ENCODE measurements at places on chromosomes 7 and 10. TPM values are rescaled to one million over a fixed set of nuclear protein-coding genes. Genes with fewer than 3 reads are reported as not detected.

DNA sequence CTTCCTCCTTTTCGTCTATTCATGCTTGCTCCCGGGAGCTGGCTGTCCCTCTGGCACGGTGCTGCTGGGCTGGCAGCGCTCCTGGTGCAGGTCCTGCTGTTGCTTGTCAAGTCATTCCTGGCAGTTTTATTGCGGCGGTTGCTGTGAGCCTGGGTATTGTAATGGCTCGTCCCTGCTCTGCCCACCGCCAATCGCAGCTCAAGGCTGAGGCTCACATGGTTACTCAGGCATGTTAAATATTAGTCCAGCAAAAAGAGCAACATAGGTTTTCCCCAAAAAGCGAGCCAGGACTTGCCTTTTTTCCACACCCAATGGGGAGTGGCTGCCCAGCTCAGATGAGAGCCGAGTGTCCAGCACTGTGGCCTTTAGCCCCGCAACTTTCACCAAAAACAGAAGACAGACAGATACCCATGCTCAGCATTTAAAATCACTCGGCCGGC, 492.9 kb upstream of the FOXK1 start:
- H3K36me3 ChIP-seq, result no peaks in the 10 kb centered on the region
- no peaks in the 10 kb centered on the region for H3K27me3 ChIP-seq
- H3K4me3 ChIP-seq, result no peak overlapping the region
- H3K27ac ChIP-seq, result peak overlapping the region; percentile 46
- peak; percentile 90 for DNase-seq
- H3K4me1 ChIP-seq, result peaks cover 46% of the 10 kb centered on the region

DNA sequence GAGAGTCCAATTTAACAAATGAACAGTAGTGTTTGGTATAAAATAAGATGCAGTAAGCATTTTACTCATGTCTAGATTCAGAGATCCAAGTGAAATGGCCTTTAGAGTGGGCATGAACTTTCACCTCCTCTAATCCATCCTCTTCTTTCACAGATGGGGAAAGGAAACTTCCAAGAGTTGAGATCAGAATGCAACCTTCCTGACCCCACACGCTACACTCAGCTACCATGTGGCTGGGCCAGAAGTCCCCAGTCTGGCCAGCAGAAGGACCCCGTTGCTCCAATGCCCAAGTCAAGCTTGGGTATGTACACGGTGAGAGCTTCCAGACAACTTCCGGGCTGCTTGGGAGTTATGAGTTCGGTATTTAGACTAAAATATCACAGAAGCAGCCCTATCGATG, 228.0 kb downstream of the ELMO1 start:
- H3K27me3 ChIP-seq, result no peaks in the 10 kb centered on the region
- H3K36me3 ChIP-seq, result peaks cover 9% of the 10 kb centered on the region
- peaks cover 12% of the 10 kb centered on the region for H3K4me1 ChIP-seq
- no peak overlapping the region for H3K27ac ChIP-seq

- H3K27me3 ChIP-seq, result no peaks in the 10 kb centered on the region
- H3K36me3 ChIP-seq, result no peaks in the 10 kb centered on the region
- H3K4me1 ChIP-seq, result peaks cover 5% of the 10 kb centered on the region
- H3K4me3 ChIP-seq, result no peak overlapping the region
Measured at GRCh38 chr10:77251297-77252013, 386.2 kb downstream of the KCNMA1 start.

DNA sequence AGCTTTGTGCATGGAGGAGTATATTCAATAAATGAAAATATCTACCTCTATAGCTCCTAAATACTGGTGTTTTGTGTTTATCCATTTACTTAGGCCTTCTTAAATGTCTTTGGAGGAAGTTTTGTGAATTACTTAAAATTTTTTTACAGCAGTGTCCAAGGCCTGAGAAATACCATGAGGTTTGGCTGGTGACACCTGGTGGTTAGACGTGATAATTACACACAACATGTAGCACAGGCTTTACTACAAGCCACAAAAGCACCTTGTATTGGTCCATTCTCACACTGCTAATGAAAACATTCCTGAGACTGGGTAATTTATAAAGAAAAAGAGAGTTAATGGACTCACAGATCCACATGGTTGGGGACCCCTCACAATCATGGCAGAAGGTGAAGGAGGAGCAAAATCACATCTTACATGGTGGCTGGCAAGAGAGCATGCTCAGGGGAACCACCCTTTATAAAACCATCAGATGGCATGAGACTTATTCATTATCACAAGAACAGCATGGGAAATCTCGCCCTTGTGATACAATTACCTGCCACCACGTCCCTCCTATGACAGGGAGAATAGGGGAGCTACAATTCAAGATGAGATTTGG, 20.6 kb downstream of the HYAL4 start:
- H3K4me1 ChIP-seq, result no peaks in the 10 kb centered on the region
- no peak overlapping the region for H3K27ac ChIP-seq
- no peak for DNase-seq
- H3K27me3 ChIP-seq, result no peaks in the 10 kb centered on the region
- no peak overlapping the region for H3K4me3 ChIP-seq

The FAM25G gene
- total RNA-seq, result 40.4 TPM

The TCERG1L gene
- 0.42 TPM for total RNA-seq

The SEMA3A gene
- 4.4 TPM for total RNA-seq
